ENCODE measurements at places on chromosomes 11 and 22.
A peak's percentile ranks its signal among the peaks of the same experiment; 100 is the strongest.

GRCh38 chr11:1305501-1306056 lies 3.9 kb downstream of the TOLLIP start:
- ATAC-seq: no peak

DNA sequence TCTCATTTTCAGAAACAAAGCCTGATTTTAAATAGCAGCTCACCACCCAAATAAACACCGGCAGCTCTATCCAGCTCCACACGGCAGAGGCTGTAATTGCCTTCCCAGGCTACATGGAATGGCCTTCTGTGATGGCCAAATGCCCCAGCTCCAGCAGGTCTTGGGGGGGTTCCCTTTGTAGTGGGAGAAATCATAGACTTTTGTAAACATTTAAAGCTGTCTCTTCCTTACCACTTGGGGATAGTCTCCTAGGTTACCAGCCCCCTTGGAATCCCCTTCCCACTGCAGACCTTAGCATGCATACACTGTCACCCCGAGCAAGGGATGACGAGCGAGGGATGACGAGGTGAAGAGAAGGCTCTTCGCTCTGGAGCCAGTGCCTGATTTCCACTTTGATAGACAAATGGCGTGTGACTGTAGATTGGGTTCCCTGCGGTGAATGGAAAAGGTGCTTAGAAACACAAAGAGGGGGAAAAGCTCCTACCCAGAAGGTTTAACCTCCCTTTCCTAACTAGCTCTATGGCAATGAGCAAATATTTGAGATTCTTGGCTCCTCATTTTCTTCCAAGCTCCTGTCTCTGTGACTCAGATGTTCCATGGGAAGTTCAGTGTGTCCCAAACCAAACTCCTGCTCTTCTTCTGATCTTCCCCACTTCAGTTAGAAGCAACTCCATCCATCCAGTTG lies 108.0 kb upstream of the CADM1 start:
- ATAC-seq: no peak

GRCh38 chr22:46971099-46971763 lies 208.8 kb downstream of the TBC1D22A start:
- no peak for ATAC-seq

GRCh38 chr11:67366546-67366945 lies 6.9 kb downstream of the CLCF1 start:
- peak; percentile 23 for ATAC-seq

- ATAC-seq: no peak
These were observed 465.3 kb upstream of the TENM4 start for GRCh38 chr11:79906164-79906563.

- no peak for ATAC-seq
These were observed 213.6 kb downstream of the RAB38 start for GRCh38 chr11:87961606-87962005.

GRCh38 chr11:133953547-133953946 lies 3.2 kb downstream of the IGSF9B start:
- ATAC-seq: no peak

DNA sequence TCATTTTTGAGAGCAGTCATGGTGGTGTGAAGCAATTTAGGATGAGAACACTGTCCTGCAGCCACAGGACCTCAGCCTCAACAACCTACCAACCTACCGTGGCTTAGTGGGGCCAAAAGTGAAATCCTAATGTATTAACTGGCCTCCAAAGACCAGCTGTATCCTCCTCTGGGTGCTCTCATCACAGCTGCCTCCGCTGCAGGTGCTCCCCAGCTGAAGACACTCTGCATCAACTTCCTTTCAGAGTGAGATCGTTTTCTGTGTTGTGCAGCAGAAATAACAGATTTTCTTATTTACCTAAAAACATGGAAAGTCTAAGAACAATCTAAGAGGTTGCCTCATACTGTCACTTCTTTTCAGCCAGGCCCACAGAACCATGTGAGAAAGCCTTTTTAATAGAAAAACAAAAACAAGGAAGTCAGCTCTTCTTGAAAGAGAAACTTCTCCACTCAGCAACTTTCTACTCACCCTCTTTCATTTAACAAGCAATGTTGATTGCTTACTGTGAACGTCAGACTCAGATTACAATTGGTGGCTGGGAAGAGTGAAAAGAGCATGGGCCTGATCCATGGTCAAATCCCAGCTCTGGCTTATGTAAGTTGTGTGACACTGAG lies 136.1 kb downstream of the TENM4 start:
- no peak for ATAC-seq

DNA sequence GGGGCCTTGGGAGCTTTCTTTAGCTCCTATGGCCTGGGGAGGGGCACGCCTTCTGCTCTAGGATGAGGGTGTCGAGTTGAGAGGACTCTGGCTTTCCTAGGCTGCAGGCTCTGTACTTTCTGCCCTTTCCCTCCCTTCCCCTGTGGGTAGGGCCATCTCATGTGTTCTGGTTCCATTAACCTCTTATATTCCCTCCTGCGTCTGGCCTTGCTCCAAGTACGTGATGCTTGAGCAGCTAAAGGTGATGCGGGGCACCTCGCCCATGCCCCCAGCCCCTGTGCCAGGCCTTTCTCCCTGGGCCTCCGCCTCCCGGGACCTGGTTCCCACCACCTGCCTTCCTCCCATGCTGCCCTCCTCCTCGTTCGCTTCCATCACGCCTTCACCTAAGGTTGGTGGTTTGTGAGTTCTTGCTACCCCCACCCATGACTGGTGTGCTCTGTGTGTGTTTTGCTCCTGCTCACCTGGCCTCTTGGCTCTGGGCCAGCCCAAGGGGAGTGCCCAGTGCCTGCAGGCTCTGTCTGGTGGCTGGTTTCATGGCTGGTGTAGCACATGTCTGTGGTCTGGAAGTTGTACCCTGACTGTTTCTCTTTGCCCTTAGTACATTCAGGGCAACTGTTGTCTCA lies 34.1 kb downstream of the PHLDB1 start:
- ATAC-seq: peak; percentile 54

DNA sequence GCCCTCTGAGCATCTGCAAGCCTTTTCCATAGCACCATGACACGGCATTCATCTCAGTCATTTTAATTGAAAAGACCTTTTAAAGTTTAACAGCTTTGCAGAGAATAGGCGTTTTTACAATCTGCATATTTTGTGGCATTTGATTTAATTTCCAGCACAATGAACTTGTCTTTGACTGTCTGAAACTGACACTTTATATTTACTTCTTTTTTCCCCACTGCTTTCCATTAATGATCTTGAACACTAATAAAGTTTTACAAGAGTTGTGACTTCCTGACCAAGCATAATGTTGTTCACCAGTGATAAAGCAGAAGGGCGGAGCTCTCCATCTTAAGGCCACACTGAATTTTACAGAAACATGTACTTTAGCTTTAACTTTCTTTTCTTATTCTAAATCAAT lies 548.7 kb downstream of the FAM181B start:
- no peak for ATAC-seq

DNA sequence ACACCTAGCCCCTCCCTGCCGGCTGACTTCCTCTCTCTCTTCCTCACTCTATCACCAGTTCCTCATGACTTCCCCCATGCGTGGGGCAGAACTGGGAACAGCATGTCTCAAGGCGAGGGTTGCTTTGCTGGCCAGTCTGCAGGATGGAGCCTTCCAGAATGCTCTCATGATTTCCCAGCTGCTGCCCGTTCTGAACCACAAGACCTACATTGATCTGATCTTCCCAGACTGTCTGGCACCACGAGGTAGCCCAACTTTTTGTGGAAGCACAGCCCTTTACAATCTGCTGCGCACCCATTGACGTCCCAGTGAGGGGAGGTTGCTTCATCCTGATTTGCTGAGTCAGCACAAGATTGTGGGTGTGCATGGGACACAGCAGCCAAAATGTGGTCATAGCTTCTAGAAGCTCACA lies 8.6 kb downstream of the TCN2 start:
- no peak for ATAC-seq

GRCh38 chr22:44023404-44024287 lies 456 bp upstream of the PARVB start:
- ATAC-seq: peak; percentile 14

DNA sequence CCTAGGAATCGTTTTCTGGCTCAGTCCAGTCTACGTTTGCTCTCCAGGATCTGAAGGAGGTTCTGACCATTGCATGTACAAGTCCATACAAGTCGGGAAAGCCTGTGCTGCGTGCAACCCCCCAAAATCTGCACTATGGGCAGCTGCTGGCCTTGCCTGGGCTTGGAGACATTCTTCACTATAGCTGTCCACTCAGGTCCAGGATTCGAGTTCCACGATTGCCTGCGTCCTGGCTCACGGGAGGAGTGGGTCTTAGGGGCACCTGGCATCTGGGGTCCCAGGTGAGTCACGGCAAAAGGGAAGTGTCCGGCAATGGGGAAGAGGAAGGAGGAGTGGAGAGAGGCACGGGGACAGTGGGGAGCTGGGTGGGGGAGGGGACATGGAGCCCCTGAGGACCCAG lies 563.0 kb downstream of the BRD1 start:
- no peak for ATAC-seq

DNA sequence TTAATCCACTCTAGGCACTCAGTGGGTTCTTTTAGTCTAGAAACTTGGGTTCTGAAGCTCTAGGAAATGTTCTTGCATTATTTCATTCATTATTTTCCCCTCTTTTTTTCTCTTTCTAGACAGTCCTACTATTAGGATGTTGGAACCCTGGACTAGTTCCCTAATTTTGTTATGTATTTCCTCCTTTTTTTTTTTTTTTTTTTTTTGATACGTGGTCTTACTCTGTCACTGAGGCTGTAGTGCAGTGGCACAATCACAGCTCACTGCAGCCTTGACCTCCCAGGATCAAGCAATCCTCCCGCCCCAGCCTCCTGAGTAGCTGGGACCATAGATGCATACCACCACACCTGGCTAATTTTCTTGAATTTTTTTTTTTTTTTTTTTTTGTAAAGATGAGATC lies 9.4 kb downstream of the UPB1 start:
- no peak for ATAC-seq

DNA sequence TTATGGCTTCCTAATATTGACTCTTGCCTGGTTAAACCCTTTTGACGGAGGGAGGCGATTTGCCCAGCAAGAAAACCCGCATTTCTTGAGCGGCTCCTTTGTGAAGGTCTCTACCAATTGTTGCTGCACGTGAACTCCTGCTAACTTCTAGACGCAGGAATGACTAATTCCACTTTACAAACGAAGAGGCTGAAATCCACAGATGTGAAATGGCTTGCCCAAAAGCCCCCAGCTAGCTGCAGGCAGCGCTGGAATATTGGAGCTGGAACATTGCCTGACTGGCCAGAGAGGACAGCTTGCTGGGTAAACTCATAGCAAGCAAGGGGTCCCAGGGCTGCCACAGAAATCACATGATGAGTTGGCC lies 542 bp downstream of the GCAT start:
- no peak for ATAC-seq

DNA sequence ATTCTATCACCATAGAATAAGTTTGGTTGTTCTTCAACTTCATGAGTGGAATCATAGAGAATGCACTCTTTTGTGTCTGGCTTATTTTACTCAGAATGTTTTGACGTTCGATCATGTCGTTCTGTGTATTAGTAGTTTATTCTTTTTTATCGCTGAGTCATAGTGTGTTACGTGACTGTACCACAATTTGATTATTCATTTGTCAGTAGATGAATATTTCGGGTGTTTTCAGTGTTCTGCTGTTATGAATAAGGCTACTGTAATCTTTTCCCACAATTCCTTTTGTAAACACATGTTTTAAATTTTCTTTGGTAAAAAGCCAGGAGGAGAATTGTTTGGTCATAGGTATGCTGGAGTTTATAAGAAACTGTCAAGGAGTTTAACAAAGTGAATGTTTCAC lies 279.9 kb upstream of the B3GAT1 start:
- peak; percentile 90 for ATAC-seq

- no peak for ATAC-seq
These were observed 15.8 kb downstream of the MARK2 start for GRCh38 chr11:63854696-63855095.

DNA sequence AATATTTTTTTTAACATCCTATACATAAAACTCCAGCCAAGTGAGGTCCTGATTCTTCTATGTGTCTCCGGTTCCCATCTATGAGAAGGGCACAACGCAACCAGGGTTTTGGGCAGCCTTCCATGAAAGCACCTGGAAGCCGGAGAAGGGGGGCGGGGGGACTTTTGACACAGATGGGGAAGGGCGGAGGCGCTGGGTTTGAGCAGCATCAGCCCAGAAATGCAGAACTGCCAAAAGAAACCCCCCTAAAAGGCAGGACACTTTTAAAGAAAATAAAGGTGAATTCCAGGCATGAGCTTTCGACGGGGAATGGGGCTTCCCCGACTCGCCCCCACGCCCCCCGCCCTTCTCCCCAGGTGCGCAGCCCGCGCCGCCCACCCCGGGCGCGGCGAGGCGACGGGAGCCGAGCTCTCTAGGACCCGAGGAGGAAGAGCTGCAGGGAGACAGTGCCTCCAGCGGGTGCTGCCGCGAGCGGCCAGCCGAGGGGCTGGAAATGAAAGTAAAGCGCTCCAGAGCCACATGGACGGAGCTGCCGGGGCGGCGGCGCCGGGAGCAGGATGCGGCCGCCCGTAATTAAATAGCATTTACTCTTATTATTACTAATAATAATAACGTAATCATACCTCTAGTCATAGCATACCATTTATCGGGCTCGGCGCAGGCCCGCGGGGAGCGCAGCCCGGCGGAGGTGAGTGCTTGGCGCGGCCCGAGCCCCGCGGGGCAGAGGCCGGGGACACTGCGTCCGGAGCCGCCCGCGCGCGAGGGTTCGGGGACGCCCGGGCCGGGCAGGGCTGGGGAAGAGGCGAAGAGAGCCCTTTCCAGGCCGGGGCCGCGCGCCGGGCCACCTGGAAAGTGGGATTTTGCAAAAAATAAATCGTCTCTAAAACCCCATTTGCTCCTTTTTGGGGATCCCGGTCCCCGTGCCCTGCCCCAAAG lies at the start of gene ZC3H7B:
TSS of gene ZC3H7B (plus strand) at position 441 of the 936 bp plus-strand sequence. CDS start 19,136 bp downstream, outside the sequence.
- ATAC-seq: peak; percentile 98

DNA sequence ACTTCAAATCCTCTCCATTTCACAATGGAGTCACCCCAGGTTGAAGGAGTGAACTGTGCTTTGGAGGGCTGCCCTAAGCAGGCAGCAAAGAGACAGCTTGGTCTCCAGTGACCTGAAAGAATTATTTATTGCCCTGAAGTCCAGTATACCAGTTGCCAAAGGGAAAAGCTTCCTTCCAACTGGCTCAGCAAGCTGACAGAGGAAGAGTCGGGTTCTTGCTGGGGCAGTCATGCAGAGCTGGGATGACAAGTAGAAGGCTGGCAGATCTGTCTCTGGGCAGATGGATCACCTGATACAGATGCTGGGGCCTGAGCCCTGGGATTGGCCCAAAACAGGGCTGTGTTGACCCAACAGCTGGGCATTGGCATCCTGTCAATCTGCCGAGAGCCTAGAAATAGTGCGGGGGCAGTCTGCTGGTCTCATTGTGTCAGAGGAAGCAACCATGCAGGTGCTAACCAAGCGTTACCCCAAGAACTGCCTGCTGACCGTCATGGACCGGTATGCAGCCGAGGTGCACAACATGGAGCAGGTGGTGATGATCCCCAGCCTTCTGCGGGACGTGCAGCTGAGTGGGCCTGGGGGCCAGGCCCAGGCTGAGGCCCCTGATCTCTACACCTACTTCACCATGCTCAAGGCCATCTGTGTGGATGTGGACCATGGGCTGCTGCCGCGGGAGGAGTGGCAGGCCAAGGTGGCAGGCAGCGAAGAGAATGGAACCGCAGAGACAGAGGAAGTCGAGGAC lies at the start of gene THRSP:
TSS of gene THRSP (plus strand) at position 422 of the 742 bp plus-strand sequence. CDS start at position 443, 21 bp downstream.
- ATAC-seq: no peak

DNA sequence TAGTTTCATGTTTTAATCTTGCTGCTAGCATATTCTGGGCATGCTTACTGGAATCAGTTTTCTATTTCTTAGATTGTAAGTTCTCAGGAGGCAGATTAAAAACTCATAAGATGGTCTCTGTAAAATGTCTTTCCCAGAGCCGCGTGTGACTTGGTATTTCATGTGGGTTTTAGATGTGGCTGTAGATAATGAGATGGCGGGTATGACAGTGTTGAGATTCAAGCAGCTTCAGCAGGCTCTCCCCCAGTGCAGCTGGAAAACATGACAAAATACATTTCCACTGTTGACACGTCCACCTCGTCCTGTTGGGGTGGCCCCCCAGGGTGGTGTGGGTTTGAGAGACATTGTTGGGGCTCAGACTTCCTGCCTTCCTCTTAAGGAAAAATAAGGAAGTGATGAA lies 106.8 kb downstream of the KIRREL3 start:
- no peak for ATAC-seq

Measured in motor neuron (in vitro differentiated cells).